CD4-positive, CD25-positive, alpha-beta regulatory T cell (primary cell): ENCODE measurements at places on chromosomes 6 and 20. TPM values are rescaled to one million over a fixed set of nuclear protein-coding genes. Genes with fewer than 3 reads are reported as not detected.

Gene MUC21
- total RNA-seq, result not detected

Gene PTCRA
- 1.1 TPM for total RNA-seq

Gene GSTA3
- not detected for total RNA-seq

Gene C4A
- total RNA-seq, result 4.0 TPM

Gene CDK19
- 16.5 TPM for total RNA-seq

Gene MDC1
- total RNA-seq, result 32.7 TPM

- H3K27me3 ChIP-seq, result no peaks in the 10 kb centered on the region
- no peak overlapping the region for H3K4me3 ChIP-seq
- no peaks in the 10 kb centered on the region for H3K36me3 ChIP-seq
- peaks cover 16% of the 10 kb centered on the region for H3K4me1 ChIP-seq
- H3K27ac ChIP-seq, result no peak overlapping the region
Measured at GRCh38 chr6:104704191-104704590, 155.5 kb downstream of the HACE1 start.

GRCh38 chr6:6790891-6791290 is 202.4 kb downstream of the LY86 start:
- no peak for DNase-seq
- H3K27ac ChIP-seq, result no peak overlapping the region
- H3K4me1 ChIP-seq, result no peaks in the 10 kb centered on the region

DNA sequence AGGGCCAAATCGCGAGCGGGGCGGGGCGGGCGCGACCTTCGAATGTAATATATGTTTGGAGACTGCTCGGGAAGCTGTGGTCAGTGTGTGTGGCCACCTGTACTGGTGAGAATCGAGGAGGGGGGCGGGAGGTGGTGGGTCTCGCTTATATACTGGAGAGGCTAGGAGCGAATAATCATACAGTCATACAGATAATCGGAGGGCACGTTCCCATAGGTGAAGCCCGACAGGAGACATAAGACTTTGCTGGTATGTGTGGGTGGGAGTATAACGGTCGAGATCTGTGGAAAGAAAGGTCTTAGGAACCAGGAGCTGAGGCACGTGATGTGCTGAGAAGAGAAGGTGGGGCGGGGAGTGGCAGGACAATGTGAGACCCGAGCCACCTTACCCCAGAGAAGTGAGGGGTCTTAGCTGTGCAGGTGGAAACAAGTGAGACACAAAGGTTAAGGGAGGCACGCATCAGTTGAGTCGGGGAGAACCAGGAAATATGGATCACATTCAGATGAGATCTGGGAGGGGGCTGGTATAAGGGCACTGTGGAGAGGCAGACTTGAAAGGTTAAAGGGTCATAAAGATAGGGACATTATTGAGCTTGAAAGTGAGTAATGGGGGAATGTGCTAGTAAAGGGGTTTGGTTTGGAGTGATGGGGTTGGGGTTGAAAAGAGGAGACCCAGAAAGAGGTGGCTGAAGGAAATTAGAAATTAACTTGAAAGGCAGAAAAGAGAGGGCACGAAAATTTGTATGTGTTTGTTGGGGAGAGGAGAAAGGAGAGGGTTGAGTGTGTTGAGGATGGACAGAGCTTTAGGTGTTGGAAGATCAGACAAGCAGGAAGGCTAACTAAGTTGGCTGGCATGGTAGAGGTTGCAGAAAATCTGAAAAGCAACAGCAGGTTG is 589 bp downstream of the RNF5 start:
- peak overlapping the region; percentile 94 for H3K4me3 ChIP-seq
- no peak for DNase-seq
- peaks cover 25% of the 10 kb centered on the region for H3K36me3 ChIP-seq
- peaks cover 52% of the 10 kb centered on the region for H3K4me1 ChIP-seq
- H3K27me3 ChIP-seq, result no peaks in the 10 kb centered on the region

GRCh38 chr6:7087491-7087979 is 20.2 kb upstream of the RREB1 start:
- no peaks in the 10 kb centered on the region for H3K36me3 ChIP-seq
- DNase-seq, result no peak
- H3K27me3 ChIP-seq, result no peaks in the 10 kb centered on the region
- no peak overlapping the region for H3K27ac ChIP-seq
- H3K4me1 ChIP-seq, result peaks cover 22% of the 10 kb centered on the region
- peak overlapping the region; percentile 88 for H3K4me3 ChIP-seq

GRCh38 chr6:4972438-4972837 is 31.4 kb downstream of the RPP40 start:
- no peaks in the 10 kb centered on the region for H3K27me3 ChIP-seq
- H3K4me3 ChIP-seq, result no peak overlapping the region
- no peak for DNase-seq

DNA sequence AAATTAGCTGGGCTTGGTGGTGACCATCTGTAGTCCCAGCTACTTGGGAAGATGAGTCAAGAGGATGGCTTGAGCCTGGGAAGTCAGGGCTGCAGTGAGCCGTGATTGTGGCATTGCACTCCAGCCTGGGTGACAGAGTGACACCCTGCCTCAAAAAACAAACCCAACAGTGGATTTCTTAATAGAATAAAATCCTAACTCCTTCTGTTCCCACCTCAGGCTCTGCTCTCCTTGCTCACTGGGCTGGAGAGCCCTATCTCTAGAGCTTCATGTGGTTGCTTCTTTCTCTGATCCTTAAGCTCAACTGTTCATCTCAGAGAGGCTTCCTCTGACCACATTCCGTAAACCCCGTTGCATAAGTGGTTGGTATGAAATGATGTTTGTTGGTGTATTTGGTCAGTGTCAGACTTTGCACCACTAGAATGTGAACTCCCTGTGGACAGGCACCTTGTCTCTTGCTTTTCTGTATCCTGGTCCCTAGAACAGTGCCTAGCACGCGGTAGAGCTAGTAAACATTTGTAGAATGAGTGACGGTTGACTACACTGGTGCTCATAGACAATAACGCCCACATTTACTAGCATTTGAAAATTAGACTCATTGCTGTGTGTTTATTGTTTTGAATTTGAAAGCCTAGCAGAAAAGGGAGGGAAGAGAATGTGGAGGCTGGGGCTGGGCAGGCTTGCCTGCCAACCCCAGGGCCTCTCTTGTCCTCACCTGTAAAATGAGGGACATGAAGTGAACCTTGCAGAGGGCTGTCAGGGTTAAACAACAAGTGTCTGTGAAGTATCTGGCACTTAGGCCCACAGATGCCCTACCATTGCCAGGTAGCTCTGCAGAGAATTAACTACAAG is 4.2 kb downstream of the MAPRE1 start:
- H3K27ac ChIP-seq, result no peak overlapping the region
- H3K36me3 ChIP-seq, result peaks cover 27% of the 10 kb centered on the region
- H3K27me3 ChIP-seq, result no peaks in the 10 kb centered on the region
- H3K4me3 ChIP-seq, result peak overlapping the region; percentile 4

DNA sequence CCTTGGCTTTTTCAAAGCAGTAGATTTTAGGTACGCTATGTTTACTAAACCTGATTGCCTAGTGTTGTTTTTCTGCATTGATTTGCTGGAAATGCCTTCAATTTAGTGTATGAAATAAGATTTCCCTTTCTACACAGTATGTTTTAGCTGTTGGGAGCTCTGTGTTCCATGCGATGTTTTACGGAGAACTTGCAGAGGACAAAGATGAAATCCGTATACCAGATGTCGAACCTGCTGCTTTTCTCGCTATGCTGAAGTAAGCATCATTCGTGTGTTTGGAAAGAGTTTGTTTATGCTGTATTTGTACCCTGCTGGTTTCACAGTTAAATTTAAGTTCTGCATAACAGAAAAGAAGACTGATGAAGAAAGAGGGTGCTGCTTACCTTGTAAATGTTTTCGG is 1.9 kb downstream of the BTBD3 start:
- H3K4me3 ChIP-seq, result no peak overlapping the region
- H3K27me3 ChIP-seq, result no peaks in the 10 kb centered on the region
- DNase-seq, result no peak

DNA sequence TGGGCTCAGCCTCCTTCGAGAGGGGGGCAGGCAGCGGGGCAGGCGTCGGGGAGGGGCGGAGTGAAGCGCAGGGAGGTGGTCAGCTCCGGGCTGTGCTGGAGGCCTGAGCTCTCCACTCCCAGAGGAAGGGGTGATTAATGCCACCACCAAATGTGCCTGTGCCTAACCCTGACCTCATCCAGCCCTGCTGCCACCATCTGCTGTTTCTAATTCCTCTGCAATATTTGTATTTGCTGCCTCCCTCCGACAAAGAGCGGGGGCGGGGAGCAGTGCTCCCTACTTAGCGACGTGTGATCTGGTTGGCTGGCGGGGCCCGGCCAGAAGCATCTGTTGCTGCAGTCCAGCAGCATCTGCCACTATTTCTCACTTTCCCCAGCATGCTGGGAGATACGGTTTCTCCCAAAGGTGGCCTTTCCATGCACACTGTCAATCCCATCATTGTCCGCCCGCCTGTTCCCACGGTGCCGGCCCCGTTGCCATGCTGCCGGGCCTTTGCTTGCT is 47.0 kb downstream of the DLL1 start:
- no peaks in the 10 kb centered on the region for H3K27me3 ChIP-seq
- DNase-seq, result no peak
- no peak overlapping the region for H3K27ac ChIP-seq
- H3K4me3 ChIP-seq, result no peak overlapping the region

DNA sequence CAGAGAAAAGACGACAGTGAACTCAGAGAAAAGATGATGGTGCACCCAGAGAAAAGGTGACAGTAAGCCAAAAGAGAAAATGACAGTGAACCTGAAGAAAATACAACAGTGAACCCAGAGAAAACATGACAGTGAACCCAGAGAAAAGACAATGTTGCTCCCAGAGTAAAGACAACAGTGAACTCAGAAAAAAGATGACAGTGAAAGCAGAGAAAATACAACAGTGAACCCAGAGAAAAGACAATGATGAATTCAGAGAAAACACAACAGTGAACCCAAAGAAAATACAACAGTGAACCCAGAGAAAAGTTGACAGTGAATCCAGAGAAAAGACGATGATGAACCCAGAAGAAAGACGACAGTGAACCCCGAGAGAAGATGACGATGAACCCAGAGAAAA is 140.5 kb upstream of the MAP3K4 start:
- H3K4me1 ChIP-seq, result no peaks in the 10 kb centered on the region
- no peaks in the 10 kb centered on the region for H3K36me3 ChIP-seq
- H3K27ac ChIP-seq, result no peak overlapping the region
- no peak for DNase-seq

- H3K36me3 ChIP-seq, result no peaks in the 10 kb centered on the region
- peak overlapping the region; percentile 58 for H3K4me3 ChIP-seq
- no peak overlapping the region for H3K27ac ChIP-seq
- H3K4me1 ChIP-seq, result peaks cover 32% of the 10 kb centered on the region
Measured at GRCh38 chr6:149264629-149265028, 52.9 kb upstream of the TAB2 start.

- no peak overlapping the region for H3K27ac ChIP-seq
- H3K4me3 ChIP-seq, result no peak overlapping the region
- no peaks in the 10 kb centered on the region for H3K4me1 ChIP-seq
- no peak for DNase-seq
Measured at GRCh38 chr6:14086701-14087100, 30.9 kb upstream of the CD83 start.

DNA sequence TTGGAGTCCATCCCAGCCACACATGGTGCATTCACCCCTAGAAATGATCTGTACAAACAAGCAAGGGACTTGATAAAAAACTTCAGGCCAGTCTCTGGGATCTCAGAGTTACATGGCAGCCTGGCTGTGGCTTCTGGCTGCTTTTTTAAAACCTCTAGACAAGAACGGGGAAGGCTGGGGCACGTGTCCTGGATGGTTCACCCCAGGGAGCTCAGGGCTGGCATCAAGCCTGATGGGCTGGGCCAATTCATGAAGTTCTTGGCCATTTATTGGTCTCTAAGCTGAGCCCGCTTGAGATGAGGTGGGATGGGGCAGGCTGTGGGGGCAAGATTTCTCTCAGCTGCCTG is 10.4 kb upstream of the ZFAND3 start:
- H3K36me3 ChIP-seq, result no peaks in the 10 kb centered on the region
- H3K4me3 ChIP-seq, result no peak overlapping the region
- H3K27ac ChIP-seq, result no peak overlapping the region
- no peak for DNase-seq

- no peak for DNase-seq
- H3K4me3 ChIP-seq, result no peak overlapping the region
- H3K27me3 ChIP-seq, result no peaks in the 10 kb centered on the region
- H3K27ac ChIP-seq, result no peak overlapping the region
- no peaks in the 10 kb centered on the region for H3K36me3 ChIP-seq
Measured at GRCh38 chr6:40408786-40409542, 178.2 kb downstream of the LRFN2 start.
